Activated CD8-positive, alpha-beta memory T cell treated with anti-CD3 and anti-CD28 coated beads, Interleukin-2, amount 50 U/mL, for 48 hours (primary cell): ENCODE measurements at places on chromosomes 13 and 19.
A peak's percentile ranks its signal among the peaks of the same experiment; 100 is the strongest.

GRCh38 chr19:54464630-54465425 is 1.2 kb upstream of the LENG9 start:
- DNase-seq, result peak; percentile 92

- peak; percentile 56 for DNase-seq
Observed at GRCh38 chr19:49327878-49328544, 3.0 kb upstream of the SLC6A16 start.

DNA sequence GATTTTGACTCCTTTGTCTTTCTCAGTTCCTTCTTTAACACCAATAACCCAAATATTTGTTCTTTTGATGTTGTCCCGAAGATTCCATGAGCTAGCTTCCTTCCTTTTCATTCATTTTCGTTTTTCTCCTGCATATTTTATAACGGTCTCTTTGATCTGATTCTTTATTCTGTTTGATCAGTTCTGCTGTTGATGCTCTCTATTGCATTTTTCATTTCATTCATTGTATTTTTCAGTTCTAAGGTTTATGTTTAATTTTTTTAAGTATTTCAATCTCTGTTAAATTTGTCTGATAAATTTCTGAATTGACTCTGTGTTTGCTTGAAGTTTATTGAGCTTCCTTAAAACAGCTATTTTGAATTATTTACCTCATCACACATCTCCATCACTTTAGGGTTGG is 68.4 kb upstream of the LRCH1 start:
- no peak for DNase-seq

GRCh38 chr13:53159431-53159830 is 130.8 kb downstream of the OLFM4 start:
- DNase-seq, result no peak

- no peak for DNase-seq
Observed at GRCh38 chr19:3855320-3855719, 13.5 kb downstream of the ZFR2 start.

- DNase-seq, result no peak
Observed at GRCh38 chr13:98188544-98189166, 11.6 kb upstream of the RNF113B start.

- DNase-seq, result no peak
Observed at GRCh38 chr13:20340759-20341171, 108.6 kb upstream of the GJB6 start.

DNA sequence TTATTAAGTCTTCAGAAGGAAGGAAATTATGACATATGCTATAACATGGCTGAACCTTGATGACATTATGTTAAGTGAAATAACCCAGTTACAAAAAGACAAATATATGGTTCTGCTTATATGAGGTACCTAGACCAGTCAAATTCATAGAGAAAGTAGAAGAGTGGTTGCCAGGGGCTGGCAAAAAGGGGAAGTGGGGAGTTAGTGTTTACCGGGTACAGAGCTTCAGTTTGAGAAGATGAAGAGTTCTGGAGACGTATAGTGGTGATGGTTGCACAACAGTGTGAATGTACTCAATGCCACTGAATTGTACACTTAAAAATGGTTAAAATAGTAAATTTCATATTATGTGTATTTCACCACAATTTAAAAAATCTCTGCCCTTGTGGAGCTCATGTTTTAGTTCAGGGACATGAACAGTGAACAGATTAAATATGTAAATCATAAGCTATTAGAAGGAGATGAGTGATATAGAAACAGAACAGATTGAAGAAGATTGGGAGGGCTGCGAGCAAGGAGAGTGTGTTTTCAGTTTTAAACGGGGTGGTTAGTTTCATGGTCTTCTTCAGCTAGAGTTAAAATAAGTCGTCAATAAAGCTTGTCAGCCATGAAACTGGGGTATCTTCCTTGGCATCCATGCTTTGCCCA is 355.2 kb downstream of the KCNRG start:
- no peak for DNase-seq

- no peak for DNase-seq
Observed at GRCh38 chr19:2548966-2549365, 73.0 kb downstream of the GADD45B start.

GRCh38 chr13:102913914-102914313 is 68.1 kb downstream of the ERCC5 start:
- DNase-seq, result no peak

DNA sequence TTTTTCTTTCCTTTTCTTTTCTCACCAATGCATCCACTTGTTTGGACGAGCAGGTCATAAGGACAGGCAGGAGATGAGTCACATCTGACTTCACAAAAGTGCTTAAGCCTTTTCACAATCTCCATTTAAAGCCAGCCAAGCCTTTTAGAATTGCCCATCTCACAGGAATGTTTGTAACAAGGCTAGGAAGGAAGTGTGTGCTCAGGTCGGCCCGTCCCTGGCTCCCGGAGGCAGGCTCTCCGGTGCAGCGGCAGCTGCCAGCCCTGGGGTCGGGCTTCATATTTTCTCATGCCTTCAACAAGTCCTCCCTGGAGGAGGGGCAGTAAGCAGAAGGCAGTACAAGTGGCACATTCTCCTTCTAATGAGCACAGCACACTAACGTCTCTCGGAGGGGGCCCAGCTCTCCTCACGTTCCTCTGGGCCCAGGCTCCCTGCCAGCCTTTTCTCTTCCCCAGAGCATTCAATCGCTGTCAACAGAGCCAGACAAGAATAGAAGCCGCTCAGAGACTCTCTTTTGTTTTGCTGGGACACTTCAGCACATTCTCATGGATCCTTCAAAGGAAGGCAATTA is 180.5 kb downstream of the COL4A1 start:
- DNase-seq, result no peak

- peak; percentile 65 for DNase-seq
Observed at GRCh38 chr19:34173193-34173956, 1.1 kb downstream of the LSM14A start.

GRCh38 chr13:41465241-41465847 is 8.0 kb downstream of the RGCC start:
- DNase-seq, result peak; percentile 87

- DNase-seq, result no peak
Observed at GRCh38 chr13:105611424-105611823, 924.0 kb downstream of the EFNB2 start.

- no peak for DNase-seq
Observed at GRCh38 chr13:75740031-75740430, 103.9 kb downstream of the LMO7 start.

DNA sequence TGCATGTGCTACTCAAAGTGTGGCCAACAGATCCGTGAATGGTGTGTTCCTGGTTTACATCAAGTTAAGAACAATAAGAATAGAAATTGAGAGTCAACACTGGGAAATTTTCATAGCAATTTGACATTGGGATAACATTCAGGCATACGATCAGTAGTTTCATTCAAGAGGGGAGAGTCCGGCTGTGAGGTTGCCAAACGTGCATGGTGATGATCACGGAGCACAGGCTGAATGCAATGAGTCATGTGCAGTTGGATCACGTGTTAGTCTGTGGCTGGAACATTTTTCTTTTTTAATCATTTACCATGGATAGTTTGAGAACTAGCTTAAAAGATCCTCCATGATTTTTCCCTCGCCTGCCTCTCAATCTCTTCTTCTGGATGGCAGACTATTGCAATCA is 2.5 kb upstream of the DCT start:
- DNase-seq, result no peak

GRCh38 chr13:109483284-109483683 is 303.1 kb downstream of the IRS2 start:
- DNase-seq, result no peak

GRCh38 chr19:3224346-3225168 is at the start of gene CELF5:
CELF5 (plus strand) TSS chr19:3224661; CDS start chr19:3224740, 79 bp downstream.
- DNase-seq, result peak; percentile 82

- no peak for DNase-seq
Observed at GRCh38 chr13:71516521-71516920, 350.5 kb downstream of the DACH1 start.
